ENCODE measurements at places on chromosomes 7 and 10.
A peak's percentile ranks its signal among the peaks of the same experiment; 100 is the strongest.

DNA sequence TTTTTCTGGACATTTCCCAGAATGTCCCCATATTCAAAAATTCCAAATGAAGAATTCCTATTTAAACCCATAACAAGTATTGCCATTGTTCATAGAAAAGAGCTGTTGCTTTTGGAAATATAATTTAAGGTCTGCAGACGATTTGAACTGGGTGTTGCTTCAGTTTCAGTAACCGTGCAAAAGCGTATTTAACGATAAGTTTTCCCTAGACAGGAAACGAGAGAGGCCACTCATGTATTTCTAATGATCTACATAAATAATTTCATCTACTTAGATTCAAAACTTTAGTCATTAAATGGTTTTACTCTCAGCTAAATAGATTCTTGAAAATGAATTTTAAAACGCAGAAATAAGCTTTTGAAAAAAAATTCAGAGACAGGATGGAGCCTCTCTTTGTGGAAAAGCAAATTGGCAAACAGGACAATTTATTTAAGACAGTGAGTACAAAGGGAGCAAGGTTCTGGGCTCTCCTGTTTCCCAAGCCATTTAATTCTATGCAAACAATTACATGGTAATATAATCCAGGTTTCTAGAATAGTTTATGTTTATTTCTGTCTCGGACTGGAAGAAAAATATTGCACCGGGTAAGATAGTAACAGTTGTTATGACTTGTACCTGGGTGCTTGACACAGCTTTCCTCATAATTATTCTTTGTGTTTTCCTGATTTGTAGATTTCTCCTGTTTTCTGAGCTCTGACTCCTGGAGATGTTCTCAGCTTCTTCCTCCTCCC is 263.0 kb downstream of the BAMBI start:
- no peak overlapping the region for H3K27ac ChIP-seq
- no peaks in the 10 kb centered on the region for H3K36me3 ChIP-seq
- no peak overlapping the region for H3K4me3 ChIP-seq

DNA sequence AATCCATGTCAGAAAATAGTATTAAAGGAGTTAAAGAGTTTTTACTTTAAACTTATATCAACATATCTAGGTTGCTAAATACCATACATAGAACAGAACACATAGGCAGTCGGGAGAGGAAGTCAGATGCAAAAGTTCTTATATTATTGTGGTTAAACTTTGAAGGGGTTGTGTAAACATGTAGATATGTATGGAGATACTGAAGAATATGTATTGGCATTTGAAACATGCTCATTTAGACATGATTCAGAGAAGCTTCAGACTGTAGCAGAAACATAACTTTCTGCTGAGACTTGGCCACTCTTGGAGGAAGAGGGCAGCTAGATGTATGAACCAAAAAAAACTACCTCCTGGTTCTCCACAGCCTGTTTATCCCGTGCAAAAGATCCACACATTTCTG is 103.5 kb upstream of the FERD3L start:
- H3K4me1 ChIP-seq, result no peaks in the 10 kb centered on the region
- H3K4me3 ChIP-seq, result no peak overlapping the region
- H3K27ac ChIP-seq, result no peak overlapping the region
- DNase-seq, result no peak

GRCh38 chr7:98797150-98797549 is 72.7 kb downstream of the TMEM130 start:
- H3K36me3 ChIP-seq, result no peaks in the 10 kb centered on the region
- H3K27me3 ChIP-seq, result no peaks in the 10 kb centered on the region
- no peak for DNase-seq
- no peak overlapping the region for H3K4me3 ChIP-seq

DNA sequence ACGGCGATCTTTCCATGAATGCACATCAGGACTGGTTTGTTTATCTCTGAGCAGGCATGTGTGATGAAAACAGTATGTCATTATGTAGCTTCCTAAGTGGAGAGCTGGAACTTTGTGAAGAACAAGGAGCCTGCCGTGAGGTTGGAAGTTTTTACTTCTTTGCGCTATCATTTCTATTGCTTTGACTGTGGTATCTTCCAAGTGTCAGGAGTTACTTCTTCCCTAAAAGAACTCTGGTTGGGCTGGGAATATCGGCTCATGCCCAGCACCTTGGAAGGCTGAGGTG is 167.4 kb upstream of the AHR start:
- H3K27ac ChIP-seq, result no peak overlapping the region
- H3K27me3 ChIP-seq, result no peaks in the 10 kb centered on the region
- no peak overlapping the region for H3K4me3 ChIP-seq
- no peak for DNase-seq
- peaks cover 14% of the 10 kb centered on the region for H3K36me3 ChIP-seq

GRCh38 chr7:149409895-149410294 is 51.0 kb downstream of the ZNF777 start:
- no peaks in the 10 kb centered on the region for H3K36me3 ChIP-seq
- no peak overlapping the region for H3K27ac ChIP-seq
- peaks cover 33% of the 10 kb centered on the region for H3K27me3 ChIP-seq
- peaks cover 9% of the 10 kb centered on the region for H3K4me1 ChIP-seq
- H3K4me3 ChIP-seq, result no peak overlapping the region
- no peak for DNase-seq

DNA sequence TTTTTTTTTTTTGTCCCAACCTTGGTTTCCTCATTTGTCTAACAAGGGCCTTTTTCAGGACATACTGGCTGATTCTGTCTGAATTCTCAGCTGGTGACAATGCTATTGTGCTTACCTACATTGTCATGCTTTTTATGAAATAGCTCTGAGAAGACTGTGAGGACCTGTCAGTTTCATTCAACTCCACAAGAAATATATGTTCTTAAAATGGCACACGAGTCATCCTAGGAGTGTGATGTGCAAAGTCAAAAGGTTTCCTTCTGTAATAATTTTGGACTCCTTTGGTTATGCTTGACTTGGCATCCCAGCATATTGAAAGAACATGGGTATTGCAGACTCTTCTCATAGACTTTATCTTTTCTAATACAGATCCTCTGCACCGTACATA is 316.0 kb downstream of the GFRA1 start:
- no peak for DNase-seq
- H3K4me3 ChIP-seq, result no peak overlapping the region
- no peak overlapping the region for H3K27ac ChIP-seq
- no peaks in the 10 kb centered on the region for H3K4me1 ChIP-seq
- no peaks in the 10 kb centered on the region for H3K27me3 ChIP-seq

- H3K36me3 ChIP-seq, result no peaks in the 10 kb centered on the region
- H3K27ac ChIP-seq, result no peak overlapping the region
- DNase-seq, result no peak
- peaks cover 5% of the 10 kb centered on the region for H3K27me3 ChIP-seq
- peaks cover 8% of the 10 kb centered on the region for H3K4me1 ChIP-seq
Measured at GRCh38 chr7:29342761-29343160, 148.2 kb downstream of the CHN2 start.

DNA sequence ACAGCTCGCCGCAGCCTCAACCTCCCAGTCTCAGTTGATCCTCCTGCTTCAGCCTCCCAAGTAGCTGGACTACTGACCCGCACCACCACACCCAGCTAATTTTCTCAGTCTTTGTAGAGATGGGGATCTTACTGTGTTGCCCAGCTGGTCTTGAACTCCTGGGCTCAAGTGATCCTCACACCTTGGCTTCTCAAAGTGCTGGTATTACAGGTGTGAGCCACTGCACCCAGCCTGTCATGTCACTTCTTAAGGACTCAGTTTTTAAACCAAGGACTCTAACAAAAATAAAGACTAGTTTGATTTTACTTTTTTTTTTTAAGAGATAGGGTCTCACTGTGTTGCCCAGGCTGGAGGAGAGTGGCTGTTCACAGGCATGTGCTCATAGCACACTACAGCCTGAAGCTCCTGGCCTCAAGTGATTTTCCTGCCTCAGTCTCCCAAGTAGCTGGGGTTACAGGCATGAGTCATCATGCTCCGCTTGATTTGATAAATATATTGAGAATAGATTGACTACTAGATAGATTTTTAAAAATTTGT is 16.5 kb upstream of the PPP3CB start:
- no peak overlapping the region for H3K27ac ChIP-seq
- H3K4me3 ChIP-seq, result no peak overlapping the region
- H3K27me3 ChIP-seq, result no peaks in the 10 kb centered on the region
- no peak for DNase-seq
- no peaks in the 10 kb centered on the region for H3K36me3 ChIP-seq
- no peaks in the 10 kb centered on the region for H3K4me1 ChIP-seq

- DNase-seq, result no peak
- H3K27me3 ChIP-seq, result no peaks in the 10 kb centered on the region
- peak overlapping the region; percentile 33 for H3K27ac ChIP-seq
- peaks cover 8% of the 10 kb centered on the region for H3K36me3 ChIP-seq
Measured at GRCh38 chr10:132407846-132408278, 10.9 kb downstream of the PWWP2B start.

DNA sequence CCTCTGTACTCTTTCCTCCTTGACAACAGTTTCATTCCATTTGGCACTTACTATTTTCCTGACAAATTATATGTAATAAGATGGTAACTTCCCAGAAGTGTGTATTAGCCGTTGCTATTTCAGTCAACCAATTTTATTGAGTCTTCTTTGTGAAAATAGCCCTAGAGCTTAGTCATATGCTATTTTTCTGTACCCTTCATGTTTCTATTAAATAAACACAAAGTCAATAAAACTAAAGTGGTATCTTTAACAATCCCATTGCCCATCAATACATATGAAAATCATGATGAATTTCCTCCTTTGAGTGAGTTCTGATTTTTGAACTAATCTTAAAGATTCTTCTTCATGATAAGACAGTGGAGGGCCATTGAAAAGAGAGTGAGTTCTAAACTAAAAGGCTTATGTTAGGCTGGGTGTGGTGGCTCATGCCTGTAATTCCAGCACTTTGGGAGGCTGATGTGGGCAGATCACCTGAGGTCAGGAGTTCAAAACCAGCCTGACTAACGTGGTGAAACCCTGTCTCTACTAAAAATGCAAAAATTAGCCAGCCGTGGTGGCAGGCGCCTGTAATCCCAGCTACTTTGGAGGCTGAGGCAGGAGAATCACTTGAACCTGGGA is 5.9 kb upstream of the MYPN start:
- H3K27ac ChIP-seq, result no peak overlapping the region
- H3K4me1 ChIP-seq, result no peaks in the 10 kb centered on the region
- H3K36me3 ChIP-seq, result no peaks in the 10 kb centered on the region
- peaks cover 20% of the 10 kb centered on the region for H3K27me3 ChIP-seq
- no peak for DNase-seq

DNA sequence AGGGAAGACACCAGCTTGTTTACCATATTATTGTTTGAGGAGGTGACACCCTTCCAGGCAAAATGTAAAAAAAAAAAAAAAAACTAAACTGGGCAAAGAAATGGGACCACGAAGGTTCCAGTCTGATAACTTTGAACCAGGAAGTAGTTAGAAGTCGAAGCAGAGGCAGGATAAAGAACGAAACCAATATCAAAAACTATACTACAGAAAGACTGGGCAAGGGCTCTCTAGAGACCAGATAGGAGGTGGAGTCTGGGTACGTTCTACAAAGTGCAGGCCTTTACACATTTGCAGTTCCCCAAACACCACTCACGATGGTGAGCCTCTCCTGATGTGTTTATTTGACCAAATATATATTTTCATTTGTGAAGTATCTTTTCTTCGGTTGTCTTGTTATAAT is 125.7 kb upstream of the CDK1 start:
- H3K4me3 ChIP-seq, result no peak overlapping the region
- no peaks in the 10 kb centered on the region for H3K4me1 ChIP-seq
- H3K27me3 ChIP-seq, result no peaks in the 10 kb centered on the region
- peaks cover 7% of the 10 kb centered on the region for H3K36me3 ChIP-seq
- no peak for DNase-seq

DNA sequence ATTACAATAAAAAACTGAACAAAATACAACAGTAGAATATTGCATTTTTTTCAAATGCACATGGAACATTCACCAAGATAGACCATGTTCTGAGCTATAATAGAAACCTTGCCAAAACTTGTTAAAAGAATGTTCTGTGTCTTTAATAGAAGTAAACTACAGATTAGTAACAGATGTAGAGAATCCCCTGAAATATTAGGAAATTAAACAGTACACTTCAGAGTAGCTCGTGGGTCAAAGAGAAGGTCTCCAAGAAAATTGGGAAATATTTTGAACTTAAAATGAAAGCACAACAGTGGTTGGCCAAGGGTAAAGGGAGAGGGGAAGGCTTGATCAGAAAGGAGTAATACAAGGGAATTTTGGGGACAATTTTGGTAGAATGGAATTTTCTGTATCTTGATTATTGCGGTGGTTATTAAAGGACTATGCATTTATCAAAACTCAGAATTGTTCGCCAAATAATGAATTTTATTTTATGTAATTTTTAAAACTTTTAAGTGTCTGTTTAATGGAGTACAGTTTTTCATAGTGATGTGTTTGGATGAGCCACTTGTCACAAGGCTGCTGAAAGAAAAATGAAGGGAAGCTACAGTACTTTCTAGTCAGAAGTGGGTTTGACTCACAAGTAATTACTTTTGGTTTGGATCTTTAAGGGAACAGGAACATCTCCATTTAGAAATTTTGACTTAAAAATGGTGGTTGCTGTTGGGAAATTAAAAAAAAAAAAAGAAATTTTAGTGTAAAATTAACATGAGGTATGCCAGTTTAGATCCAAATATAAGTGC is 10.2 kb downstream of the PLEKHA8 start:
- no peaks in the 10 kb centered on the region for H3K27me3 ChIP-seq
- H3K4me3 ChIP-seq, result no peak overlapping the region
- H3K27ac ChIP-seq, result no peak overlapping the region
- no peak for DNase-seq
- H3K36me3 ChIP-seq, result no peaks in the 10 kb centered on the region

- H3K4me1 ChIP-seq, result no peaks in the 10 kb centered on the region
- H3K27ac ChIP-seq, result no peak overlapping the region
- no peaks in the 10 kb centered on the region for H3K27me3 ChIP-seq
- H3K4me3 ChIP-seq, result no peak overlapping the region
- H3K36me3 ChIP-seq, result peaks cover 66% of the 10 kb centered on the region
Measured at GRCh38 chr7:99011706-99012404, 132.1 kb downstream of the SMURF1 start.
